ENCODE measurements at places on chromosomes 2 and 18.

- no peak for DNase-seq
These were observed 17.1 kb upstream of the CACNB4 start for GRCh38 chr2:152115952-152116351.

DNA sequence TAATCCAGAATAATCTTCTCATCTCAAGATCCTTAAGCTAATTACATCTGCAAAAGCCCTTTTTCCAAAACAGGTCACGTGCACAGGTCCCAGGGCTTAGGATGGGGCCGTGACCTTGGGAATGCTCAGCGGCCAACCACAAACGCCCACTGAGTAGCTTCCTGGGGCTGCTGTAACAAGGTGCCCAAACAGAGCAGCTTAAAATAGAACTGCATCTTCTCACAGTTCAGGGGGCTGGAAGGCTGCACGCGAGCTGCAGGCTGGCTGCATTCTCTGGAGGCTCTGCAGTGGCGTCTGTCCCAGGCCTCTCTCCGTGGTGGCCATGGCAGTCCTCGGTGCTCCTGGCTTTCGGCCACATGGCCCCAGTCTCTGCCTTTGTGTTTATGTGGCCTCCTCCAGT, 31.9 kb downstream of the ADI1 start:
- DNase-seq: no peak

- no peak for DNase-seq
These were observed 3.4 kb downstream of the DUSP19 start for GRCh38 chr2:183081911-183082310.

DNA sequence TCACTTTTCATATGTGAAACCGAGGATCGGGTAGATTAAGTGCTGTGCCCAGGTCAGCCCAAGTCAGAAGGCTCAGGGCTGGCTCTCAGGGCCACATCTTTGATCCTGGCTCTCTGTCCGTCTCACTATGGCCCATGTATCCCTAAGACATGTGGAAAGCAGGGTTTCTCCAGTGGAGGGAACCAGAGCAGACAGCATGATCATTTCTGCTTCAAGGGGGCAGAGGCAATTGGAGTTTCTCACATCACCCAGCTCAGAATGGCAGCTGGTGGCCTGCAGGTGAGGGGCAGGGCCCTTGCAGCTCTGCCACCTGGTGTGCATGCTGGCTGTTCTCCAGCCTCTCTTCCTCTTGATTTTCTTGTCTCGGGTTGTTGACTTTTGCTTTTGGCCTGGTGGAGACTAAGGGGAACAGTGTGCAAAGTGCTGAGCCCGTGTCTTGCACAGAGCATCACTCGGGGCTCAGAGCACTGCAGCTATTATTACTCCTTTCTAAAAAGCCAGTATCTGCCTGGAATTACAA, 27.0 kb downstream of the LDLRAD4 start:
- no peak for DNase-seq

- no peak for DNase-seq
These were observed 162.8 kb downstream of the VAPA start for GRCh38 chr18:10076502-10077030.

- no peak for DNase-seq
These were observed 92.3 kb downstream of the BIN1 start for GRCh38 chr2:127014630-127015029.

GRCh38 chr2:54114936-54115283, 505 bp upstream of the ACYP2 start:
- no peak for DNase-seq

GRCh38 chr2:46363535-46364170, 66.4 kb downstream of the EPAS1 start:
- no peak for DNase-seq

GRCh38 chr2:240032406-240033329, 2.4 kb upstream of the OR6B2 start:
- no peak for DNase-seq

- DNase-seq: no peak
These were observed 46.4 kb upstream of the SELENOI start for GRCh38 chr2:26299471-26300101.

Measured in stimulated activated CD8-positive, alpha-beta memory T cell treated with anti-CD3 and anti-CD28 coated beads, Interleukin-15, amount 100 ng/mL, for 24 hours (primary cell).